Choroid plexus epithelial cell (primary cell): ENCODE measurements at places on chromosomes 2 and 18.

DNA sequence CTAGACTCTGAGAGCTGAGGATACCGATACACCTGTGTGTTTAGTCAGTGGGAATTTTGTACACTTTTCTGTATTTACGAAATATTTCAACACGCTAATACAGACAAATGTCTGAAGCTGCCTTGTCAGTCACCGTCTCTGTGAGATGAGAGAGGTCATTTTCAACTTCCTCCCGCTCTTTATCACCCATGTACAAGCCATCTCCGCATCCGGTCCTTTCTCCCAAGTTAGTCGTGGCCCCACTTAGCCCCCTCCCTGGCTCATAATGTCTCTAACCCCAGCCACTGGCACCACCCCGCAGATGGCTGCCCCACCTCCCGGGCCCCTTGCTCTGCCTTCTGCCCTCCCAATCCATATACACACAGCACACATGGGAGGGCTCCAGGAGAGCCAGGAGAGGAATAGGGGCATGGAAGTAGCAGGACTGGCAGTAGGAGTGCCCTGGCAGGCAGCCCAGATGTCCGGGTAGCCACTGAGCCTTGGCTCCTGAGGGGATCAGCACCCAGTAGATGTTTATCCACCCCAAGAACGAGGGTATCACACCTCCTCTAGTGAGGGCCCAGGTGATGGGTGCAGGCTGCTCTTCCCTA, 2.0 kb upstream of the RUFY4 start:
- DNase-seq, result no peak

GRCh38 chr18:13482618-13482945, 243.8 kb downstream of the FAM210A start:
- DNase-seq, result no peak

DNA sequence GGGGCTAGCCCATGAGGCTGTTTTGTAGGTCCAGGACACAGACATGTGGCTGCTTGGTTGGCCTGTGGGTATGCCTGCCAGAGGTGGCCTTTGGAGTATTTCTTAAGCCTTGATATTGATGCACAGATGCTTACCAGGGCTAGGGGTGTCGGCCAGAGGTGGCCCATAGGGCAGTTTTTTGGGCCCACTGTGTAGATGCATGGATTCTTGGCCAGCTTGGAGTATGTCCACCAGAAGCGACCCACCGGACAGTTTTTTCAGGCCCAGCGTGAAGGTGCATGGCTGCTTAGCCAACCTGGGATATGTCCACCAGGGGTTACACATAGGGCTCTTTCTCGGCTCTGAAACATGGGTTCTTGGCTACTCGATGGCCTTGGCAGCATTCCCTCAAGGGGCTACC, 1199.1 kb downstream of the CNTNAP5 start:
- DNase-seq, result no peak

DNA sequence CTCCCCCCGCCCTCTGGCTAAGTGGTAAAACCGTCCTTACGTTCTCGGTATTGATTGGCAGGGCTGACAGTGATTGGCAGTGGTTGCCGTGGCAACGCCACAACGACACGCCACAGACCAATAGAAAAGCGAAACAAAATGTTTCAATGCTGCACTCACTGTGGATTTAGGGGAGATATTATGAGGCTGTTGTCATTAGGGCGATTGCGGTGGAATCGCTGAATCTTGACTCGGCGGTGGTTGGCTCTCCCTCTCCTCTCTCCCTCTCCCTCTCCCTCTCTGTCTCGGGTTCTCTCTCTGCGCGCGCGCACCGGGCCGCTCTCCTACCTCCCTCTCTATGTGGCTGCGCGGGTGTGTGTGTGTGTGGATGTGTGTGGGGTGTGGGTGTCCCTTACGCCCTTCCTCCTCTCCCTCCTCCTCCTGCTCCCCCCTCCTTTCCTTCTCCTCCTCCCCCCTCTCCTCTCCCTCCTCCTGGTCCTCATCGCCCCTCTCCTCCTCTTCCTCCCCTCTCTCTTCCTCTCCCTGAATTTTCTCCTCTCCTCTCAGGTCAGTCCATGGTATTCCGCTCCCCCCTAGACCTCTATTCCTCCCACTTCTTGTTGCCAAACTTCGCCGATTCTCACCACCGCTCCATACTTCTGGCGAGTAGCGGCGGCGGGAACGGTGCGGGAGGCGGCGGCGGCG, at the start of gene SIX3:
Gene SIX3, plus strand, starts transcription at position 152 of the 684 bp plus-strand sequence. Its CDS starts 403 bp downstream, at position 555.
- DNase-seq, result no peak

- DNase-seq, result peak; percentile 54
Measured at GRCh38 chr18:12657684-12658425, at the start of gene SPIRE1. TSS of gene SPIRE1 (minus strand) at chr18:12658107. CDS start at chr18:12657866, 241 bp downstream.

- DNase-seq, result no peak
Measured at GRCh38 chr18:36214811-36215210, 27.5 kb downstream of the MOCOS start.

DNA sequence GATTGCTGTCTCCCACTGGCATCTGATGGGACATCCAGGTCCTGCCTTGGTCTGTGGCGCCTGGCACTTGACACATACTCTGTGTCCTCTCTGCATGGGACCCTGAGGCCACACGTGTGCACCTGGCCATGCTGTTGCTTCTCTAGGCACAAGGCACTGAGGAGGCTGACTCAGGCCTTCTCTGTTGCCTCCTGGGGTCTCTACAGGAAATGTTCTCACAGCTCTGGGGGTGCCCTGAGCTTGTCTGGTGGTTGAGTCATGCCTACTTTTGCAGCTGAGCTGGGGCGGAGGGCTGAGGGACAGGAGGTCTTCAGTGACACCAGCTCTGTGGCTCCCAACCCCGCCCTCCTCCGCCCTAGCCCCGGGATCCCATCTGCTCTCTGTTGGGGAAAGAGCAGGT, 207.0 kb upstream of the HS6ST1 start:
- peak; percentile 35 for DNase-seq

- peak; percentile 86 for DNase-seq
Measured at GRCh38 chr2:55961318-55961911, 37.8 kb upstream of the EFEMP1 start.

GRCh38 chr2:69959425-69959824, 2.0 kb downstream of the ASPRV1 start:
- DNase-seq, result no peak

DNA sequence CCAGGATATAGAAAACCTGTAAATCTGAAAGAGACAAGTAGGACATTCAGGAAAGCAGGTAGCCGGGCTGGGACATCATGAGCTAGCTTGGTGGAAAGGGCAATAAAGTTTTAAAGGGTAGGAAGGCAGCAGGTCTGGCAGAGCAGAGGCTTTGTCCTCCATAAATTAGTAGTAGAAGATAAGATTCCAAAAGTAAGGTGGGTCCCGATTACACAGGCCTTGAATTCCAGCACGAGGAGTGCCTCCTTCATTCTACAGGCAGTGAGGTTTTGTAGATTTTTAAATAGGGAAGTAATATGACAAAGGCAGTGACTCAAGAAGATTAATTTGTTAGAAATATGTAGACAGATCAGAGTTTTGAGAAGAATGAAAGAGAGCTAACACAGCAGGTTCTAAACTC, 160.7 kb downstream of the DTNB start:
- no peak for DNase-seq

DNA sequence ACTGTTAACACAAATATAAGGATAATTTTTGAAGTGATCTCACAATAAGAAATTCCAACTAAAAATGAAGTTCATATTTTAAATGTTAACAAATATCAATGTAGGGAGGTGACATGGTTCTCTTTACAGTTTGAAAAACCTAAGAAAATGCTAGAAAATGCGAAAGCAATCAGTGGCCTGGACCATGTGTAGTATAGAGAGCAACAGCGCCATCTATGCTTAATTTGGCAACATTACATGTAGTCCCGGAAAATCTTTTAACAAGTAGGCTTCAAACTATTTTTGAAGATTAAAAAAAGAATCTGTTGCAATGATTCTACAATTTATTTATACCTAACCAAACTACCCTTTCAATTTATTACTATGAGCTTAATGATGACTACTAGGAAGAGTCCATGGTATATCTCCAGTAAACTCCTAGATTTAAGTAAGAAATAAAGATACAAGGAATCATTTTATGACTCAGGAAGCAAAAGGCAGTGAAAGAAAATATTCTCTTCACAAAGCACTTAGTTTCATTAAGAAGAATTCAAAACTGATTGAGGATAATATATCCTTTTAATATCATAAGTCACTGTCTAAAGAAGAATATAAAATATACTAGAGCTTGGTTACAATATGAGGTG, 33.3 kb downstream of the NDUFA10 start:
- DNase-seq, result peak; percentile 86

DNA sequence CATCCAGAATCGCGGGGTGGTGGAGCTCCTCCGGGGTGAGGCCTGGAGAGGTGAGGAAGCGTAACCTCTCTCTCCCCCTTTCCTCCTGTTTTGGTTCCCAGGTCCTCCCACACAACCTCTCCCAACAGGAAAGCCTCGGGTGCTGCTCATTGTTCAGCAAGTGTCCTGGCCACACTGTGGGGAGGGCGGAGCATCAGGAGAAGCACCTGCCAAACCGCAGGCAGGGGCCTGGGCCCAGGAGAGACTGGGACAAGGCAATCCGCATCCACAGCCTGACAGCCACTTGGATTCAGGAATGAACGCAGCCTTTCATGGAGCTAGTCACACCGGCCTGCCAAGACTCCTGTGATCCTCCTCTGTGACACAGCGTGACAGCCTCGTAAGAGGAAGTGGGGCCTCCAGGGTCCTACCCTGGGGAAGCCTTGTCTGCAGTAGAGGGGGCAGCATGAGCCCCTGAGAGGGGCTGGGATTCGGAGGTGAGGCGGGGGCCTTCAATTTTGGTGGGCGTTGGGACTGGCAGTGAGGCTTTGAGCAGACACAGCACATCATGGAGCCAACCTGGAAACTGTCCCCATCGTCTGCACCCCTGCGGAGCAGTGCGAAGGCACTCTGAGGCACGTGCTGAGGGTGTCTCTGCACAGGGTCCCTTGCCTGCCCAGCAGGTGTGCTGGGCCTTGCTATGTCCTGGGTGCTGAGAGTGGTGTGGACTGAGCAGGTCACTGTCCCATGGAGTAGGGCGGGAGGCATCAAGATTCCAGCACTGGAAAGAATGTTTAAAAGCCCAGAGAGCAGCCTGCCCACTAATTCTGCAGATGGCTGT, 62.2 kb downstream of the EDAR start:
- DNase-seq, result no peak

GRCh38 chr2:230925443-230925878, 419 bp upstream of the GPR55 start:
- DNase-seq, result no peak

DNA sequence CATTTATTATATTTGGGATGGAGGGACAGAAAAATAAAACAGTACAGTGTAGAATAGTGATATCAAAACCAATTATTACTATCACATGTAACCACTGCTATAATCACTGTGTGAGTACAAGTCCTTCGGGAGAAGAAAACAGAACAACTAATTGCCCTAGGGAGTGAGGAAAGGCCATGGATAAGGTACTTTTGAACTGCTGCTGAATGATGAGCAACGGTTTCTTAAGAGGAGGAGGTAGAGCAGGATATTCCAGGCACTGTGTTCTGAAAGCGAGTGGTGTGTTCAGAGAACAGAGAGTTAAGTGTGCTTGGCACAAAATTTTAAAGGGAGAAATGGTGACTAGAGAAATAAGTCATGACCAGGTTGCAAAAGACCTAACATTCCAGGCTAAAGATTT, 134.2 kb downstream of the CALCRL start:
- no peak for DNase-seq

GRCh38 chr2:142946941-142947340, 69.5 kb downstream of the KYNU start:
- no peak for DNase-seq
